ENCODE measurements at places on chromosomes 5 and 9.

- no peak for DNase-seq
Measured at GRCh38 chr9:104091708-104092107, 2.4 kb upstream of the SMC2 start.

GRCh38 chr9:129874261-129875101 lies 39.2 kb downstream of the USP20 start:
- DNase-seq: no peak

- DNase-seq: no peak
Measured at GRCh38 chr9:132457504-132458236, 47.7 kb downstream of the CFAP77 start.

DNA sequence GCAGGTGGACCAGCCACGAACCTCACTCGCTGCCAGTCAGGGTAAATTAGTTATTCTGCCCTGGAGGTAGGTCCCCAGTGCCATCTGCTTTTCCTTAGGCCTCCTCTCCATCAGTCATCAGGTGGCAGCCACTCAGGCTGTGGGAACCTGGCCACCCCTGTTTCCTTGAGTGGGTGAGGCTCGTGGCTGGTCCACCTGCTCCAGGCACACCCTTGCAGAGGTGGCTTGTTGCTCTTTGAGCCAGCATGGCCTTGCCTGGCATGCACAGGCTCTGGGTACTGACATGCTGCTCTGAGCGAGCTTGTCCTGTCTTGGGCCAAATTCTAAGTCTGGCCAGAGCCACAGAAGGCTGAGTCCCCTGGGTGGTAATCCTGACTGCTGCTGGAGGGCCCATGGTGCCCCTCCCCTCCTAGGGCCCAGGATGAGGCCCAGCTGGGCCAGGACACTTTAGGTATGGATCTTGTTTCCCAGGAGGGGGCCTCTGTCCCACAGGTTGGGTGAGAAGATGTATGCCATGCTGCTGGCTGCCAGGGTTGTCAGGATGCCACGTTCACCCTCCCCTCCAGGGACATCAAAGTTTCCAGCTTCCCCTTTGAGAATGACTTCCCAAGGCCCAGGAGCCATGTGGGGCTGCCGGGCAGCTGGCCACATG lies 17.0 kb upstream of the ZNF484 start:
- no peak for DNase-seq

DNA sequence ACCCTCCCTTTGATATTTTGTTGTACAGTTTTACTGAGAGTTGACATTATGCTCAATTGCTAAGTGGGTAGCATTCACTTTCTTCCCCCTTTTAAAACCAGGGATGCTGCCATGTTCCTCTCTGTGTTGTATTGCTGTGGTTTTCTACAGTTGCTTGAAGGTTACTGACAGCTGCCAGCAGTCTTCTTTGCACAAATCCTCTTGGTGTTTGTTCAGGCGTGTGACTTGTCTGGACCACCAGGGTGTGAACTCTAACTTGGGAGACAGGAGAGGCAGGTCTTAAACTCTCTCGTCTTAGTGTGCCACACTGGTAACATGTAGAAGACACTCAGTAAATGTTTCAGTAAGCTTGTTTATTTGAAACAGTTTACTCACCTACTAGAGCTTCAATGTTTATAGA lies 25.1 kb downstream of the SLC44A1 start:
- no peak for DNase-seq

GRCh38 chr9:110116543-110116885 lies 91.4 kb downstream of the C9orf152 start:
- DNase-seq: no peak

DNA sequence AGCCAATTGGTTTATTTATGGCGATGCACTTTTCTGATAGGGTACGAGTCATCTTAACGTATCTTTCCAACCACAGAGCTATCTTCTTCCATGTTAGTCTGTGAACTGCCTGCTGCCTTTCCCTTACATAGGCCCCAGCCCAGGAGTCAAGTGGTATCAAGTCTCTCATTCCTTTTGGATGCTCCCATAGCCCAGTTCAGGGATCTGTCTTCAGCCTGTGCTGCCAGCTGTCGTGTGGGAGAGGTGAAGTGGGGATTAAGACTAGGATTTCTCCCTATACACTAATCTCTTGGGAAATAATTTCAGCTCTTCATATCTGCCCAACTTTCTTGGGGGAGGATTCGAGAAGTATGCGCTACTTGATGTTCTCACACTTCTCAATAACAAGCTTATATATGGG lies 475.7 kb downstream of the EBF1 start:
- no peak for DNase-seq

DNA sequence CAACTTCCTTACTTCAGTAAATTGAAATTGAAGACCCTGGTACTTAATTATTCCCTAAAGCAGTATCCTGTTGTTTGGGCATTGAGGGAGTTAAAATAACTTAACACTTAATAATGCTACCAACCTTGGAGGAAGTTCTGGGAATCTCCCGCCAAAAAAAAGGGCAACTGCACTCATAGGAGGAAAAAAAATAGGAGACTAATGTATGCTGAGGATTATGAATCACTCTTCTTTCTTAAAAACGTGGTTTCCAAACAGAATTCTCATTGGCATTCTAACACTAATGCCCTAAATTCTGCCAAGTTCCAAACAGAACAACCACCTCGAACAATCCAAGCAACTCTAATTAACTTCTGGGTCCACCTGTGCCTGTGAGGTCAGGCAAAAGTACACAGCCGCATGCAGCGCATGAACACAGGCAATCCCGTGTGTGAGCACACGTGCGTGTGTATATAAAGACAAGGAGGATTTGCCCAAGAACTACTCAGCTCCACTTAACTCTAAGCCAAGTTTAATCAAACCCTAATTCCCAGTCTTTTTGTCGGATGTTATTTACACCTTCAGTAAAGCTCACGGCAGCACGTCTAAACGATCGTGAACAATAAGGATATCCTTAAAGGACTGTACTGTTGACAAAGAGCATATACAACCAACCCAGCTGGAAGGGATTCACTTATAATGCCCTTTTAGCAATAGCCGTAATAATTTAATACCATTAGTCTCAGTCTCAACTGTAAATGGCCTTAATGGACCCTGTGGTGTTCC lies 78.4 kb downstream of the EBF1 start:
- no peak for DNase-seq
